ENCODE measurements at places on chromosomes 5 and 9.

DNA sequence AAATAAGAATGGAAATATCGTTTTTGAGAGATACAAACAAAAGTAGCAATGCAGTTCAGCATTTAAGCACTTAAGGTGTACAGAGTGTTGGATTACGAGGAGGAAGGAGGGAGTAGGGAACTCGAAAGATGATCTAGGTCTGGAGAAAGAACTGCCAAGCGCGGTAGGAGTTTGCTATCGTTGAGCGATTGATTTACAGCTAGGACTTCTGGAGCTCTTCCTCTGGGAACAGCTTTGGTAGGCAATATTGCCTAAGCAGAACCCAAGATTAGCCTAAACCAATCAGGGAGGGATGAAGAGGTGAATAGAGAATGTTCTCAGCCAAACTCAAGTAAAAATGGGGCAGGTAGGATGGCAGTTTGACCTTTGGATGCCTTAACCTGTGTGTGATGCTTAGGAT is 965 bp downstream of the CLTA start:
- no peak for DNase-seq

- no peak for DNase-seq
Observed at GRCh38 chr9:120698766-120699165, 15.5 kb downstream of the MEGF9 start.

DNA sequence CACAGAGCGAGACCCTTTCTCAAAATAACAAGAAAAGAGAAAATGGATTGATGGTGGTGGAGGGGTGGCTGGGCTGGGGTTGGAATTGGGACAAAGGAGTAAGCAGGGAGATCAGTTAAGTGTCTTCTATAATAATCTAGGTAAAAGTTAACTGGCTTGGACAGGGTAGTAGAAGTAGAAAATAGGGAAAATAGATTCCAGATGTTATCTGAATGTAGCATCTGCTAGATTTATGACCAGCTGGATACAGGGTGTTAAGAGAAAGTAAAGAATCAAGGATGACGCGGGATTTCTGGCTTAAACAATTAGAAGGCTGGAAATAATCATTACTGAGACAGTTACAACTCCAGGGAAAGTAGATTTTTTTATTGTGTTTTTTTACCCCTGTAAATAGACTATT is 13.0 kb downstream of the PPP6C start:
- DNase-seq = no peak

DNA sequence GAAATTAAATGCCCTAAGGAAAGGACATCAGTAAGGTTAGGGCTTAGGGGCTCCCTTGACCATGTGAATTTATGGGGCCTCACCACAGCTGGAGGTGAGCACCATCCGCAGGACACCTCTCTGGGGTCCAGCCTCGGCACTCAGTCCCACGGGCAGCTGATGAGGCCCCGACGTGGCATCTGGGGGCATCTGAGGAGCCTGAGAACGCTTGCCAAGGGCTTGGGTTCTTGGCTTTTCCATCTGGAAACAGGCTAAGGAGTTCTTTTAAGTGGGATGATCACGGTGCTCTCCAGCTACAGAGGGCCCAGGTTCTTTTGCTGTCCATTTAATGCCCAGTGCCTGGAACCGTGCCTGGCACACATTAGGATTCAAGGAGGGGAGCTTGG is 3.6 kb downstream of the NKX2-5 start:
- DNase-seq = no peak

- DNase-seq = no peak
Observed at GRCh38 chr5:78501411-78502352, 141.3 kb downstream of the SCAMP1 start.

DNA sequence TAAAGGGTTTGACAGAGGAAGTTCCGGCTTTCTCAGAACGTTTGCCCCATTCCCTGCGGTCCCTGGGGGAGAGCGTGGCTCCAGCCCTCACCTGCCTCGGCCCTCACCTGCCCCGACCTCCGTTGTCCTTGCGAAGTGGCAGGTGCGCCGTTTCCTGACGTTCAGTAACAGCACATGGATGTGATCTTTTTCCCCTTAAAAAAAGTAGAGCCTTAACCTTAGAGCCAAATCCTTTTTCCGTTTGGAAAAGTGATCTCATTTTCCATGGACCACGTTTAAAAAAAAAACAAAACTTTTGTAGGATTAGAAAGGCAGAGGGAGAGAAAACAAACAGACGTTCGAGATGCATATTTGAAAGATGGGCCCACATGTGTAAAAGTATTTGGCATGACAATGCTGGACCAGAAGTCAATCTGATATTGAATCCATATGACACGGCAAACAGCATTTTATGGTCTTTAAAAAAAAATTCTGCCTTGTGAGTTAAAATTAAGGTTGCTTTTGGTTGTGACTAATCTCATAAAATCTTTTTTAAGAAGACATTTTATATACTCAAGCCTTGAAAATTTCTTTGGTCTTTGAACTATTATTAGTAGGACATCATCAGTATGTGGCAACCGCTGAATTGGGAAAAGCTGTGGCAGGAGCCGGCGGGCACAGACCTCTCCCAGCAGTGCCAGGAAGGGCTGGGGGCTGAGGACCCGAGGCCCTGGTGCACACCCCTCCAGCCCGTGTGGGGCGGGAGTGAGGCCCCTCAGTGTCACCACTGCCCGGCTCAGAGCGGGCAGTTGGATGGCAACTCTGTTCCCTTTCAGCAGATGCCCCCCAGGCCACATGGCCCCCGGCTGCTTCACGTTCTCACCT is 42.5 kb upstream of the EXOC3 start:
- DNase-seq = no peak

GRCh38 chr5:123951582-123951977 is 439.6 kb downstream of the CSNK1G3 start:
- DNase-seq = no peak

DNA sequence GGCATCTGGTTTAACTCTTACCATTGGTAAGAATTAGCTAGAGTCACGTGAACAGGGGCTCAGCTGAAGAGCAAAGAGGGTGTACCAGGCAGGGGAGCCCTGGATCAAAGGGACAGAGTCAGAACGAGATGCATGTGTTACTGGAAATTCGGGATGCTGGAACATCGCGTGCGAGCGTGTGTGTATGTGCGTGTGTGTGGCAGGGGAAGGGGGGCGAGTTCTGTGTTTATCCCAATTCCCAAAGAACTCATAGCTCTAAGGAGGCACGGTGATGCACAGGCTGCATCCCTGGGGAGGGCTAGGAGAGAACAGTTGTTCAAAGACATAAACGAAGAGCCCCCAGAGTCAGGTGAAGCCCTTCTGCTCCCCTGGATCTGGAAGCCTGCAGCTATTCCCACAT is 353.3 kb downstream of the GADD45G start:
- no peak for DNase-seq

DNA sequence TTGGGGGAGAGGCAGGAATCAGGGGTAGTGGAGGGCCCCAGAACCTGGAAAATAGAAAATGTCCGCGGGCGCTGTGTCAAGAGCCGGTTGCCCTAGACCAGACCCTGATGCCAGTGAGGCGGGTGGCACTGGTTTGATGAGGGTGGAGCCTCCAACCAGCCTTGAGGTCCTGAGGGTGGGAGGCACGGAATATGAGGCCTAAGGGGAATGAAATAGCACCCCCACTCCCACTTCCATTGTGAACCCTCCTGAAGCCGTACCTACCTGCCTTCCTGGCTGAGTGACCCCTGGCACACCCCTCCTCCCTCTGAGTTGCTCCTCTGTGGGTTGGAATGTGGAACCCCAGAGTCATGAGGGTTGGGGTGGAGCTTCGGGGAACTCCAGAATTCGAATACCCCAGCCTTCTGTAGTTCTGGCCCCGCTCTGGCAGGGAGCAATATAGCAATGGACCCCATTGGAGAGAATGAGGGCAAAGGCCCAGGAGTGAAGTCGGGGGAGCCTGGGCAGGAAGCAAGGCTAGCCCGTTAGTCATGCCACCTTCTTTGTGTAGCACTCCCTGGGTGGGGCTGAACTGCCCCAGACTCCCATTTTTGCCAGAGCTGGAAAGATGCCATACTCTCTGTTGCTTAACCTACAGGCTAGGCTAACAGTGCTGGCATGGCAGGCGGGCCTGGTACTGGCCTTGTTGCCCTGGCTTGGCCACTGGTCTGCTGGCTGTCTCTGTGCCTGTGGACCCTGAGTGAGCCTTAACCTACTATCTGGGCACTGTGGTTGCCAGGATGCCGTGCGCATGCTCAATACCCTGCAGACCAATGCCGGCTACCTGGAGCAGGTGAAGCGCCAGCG is 1.0 kb downstream of the FPGS start:
- DNase-seq = no peak

GRCh38 chr9:136416427-136416826 is 6.0 kb downstream of the PMPCA start:
- no peak for DNase-seq

DNA sequence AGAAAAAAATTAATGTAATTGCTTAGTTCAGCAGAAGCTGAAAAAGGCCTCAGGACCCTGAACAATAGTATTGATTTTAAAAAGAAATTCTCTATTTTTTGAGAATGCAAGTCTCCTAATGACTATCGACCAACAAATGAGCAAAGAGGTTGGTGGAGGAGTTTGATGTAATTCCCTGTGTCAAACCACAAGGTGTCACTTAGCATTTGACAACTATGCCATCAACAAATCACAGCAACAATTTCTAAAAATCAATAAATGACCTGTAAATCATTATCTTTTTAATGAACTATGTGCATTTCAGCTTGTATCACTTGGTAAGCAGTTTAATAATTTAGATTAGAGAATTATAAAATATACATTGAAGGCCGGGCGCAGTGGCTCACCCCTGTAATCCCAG is 133.7 kb downstream of the PRELID2 start:
- no peak for DNase-seq

- DNase-seq = no peak
Observed at GRCh38 chr5:8247049-8247899, 378.3 kb downstream of the MTRR start.

DNA sequence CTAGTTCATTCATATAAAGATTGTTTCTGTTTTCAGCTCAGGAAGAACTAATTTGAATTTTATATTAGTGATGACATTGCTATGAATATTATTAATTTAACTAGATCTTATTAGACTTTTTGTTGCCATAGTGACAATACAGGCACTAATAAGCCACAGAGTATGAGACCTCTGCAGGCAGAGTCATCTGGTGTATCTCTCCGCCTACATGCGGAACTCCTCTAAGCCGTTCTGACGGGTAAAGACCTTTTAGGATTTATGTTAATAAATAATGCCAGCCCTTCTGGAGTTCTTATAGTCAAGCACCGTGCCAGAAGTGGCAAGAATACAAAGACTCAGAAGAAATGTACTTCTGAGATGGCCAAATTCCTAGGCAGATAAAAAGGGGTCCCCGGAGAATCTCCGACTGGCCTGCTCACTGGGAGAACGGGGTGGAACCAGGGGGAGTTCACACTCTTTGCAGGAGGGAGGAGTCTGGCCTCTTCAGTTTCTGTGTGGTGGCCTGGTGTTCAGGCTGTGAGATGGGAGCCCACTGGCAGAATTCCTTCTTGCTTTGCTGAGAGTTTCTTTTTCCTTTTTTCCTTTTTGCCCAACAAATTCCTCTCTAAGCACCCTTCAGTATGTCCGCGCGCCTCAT is 85.1 kb upstream of the IL12B start:
- peak; percentile 5 for DNase-seq

DNA sequence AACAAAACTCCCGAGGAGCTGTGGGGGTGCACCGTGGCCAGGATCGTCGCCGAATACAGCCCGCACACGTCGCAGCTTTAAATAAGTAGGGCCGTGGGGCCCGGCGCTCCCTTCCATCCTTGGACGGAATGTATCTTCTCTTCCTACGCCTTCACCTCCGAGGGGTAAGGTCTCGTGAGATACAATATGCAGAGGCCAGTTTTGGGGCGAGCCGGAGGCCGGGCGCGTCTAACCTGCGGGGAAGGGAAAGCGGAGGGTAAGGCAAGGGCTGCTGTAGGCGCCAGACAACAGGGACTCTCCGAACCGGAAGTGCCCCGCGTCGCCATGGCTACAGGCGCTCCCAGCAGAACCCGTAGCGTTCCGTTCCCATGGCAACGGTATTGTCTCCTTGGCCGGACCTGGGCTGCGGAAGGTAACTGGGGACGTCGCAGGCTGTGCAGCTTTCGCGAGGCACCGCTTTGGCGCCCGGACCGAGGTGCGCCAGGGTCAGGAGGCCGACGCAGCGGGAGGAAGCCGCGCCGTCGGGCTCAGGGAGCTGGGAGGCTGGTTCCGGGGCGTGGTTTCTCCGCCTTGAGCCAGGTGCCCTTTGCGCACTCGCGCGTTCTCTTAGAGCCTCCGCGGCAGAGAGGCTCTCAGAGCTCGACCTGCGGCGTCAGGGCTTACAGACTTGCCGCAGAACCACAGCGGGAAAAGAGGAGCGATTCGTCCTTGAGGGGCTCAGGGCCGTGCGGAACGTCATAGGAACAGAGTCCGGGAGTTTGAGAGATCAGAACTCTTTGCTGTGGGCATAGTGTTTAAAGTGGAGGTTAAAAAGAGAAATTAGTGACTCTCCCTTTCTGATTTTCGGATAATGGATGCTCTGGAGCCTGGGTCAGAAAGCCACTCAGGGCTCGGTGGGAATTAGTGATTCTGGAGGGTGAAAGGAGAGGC is at the start of gene TTC23L:
Gene TTC23L (plus strand): TSS at position 380 of the 930 bp plus-strand sequence. CDS start 1,508 bp downstream, outside the sequence.
- peak; percentile 88 for DNase-seq

- no peak for DNase-seq
Observed at GRCh38 chr9:121009650-121010049, 40.4 kb downstream of the C5 start.

DNA sequence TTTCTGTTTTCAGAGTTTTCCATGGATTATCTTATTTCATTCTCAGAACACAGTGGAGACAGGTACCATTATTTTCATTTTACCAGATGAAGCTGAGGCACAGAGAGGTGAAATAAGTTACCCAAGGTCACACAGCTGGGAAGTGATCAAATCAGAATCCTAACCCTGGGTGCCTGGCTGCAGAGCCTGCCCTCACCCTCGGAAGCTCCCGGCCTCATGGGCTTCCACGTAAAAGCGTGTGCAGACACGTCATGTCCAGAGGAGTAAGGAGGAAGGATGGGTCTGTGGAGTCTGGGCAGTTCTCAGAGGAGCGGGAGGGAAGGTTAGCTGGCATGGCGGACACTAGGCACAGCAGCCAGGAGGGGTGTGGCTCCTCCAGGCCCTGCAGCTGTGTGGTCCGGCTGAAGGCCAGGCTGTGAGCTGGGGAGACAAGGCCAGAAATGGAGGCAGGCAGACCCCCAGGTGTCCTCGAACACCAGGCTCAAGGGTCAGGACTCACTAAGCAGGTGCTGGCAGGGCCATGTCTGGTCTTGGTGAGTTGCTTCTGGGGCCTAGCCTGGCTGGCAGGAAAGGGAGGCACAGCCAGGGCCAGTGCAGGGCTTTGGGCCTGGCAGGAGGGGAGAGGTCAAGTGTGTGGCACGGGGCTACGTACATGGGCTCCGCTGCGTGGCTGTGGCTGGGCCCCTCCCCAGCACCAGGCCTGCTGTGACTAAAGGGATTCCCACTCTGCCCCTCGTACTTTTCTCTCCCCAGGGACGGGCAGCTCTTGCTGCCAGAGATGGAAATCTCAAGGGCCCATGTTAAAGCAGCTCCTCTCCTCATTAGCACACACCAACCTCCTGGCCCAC is 5.6 kb downstream of the TBC1D9B start:
- DNase-seq = no peak

- no peak for DNase-seq
Observed at GRCh38 chr9:4305065-4305985, 5.5 kb upstream of the GLIS3 start.

DNA sequence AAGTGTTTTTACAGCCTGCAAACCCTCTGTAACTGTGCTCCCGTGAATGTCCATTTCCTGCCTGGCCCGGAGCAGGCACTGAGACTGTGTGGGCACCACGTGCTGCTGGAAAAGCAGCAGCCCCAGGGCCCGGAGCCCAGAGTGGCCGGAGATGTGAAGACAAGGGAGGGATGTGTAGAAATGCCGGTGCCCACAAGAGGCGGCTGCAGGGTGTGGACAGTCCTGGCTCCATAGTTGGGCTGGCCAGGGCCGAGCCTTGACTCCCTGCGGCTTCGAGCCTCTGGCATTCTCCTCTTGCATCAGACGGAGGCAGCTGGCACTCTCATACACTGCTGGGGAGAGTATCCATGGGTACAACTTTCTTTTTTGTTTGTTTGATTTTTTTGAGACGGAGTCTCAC is 13.2 kb upstream of the GFPT2 start:
- DNase-seq = no peak

Data from memory B cell (primary cell).